ENCODE measurements at places on chromosomes 6 and 20.

DNA sequence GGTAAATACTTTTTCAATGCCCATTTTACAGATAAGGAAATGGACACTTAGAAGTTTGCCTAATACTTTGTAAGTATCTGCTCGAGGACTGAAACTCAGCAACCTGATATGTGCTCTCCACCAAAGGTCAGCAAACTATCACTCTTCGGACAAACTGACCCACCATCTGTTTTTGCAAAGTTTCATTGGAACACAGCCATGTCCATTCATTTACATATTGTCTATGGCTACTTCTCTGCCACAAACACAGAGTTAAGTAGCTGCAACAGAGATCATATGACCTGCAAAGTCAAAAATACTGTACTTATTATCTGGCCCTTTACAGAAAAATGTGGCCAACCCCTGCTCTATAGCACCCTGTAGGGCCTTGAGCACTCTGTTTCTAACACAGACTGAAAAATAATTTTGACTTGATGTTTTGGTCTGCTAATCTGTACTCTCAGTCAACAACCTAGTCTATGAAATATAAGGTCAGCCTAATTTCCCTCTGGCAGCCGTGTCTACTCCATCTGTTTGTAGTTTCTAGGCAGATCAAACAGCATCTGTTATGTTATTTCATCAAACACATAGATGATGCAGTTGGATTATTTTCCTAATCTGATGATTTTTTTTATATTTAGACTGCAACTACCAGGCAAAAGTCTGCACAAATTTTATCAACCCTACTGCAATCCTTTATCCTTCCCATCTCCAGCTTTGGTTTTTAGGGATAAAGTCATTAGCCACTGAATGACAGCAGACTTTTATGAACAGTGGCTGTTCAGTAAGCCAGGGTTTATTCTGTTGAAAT, 41.4 kb upstream of the BEND6 start:
- no peak for DNase-seq

GRCh38 chr20:24598996-24599395, 129.6 kb downstream of the SYNDIG1 start:
- DNase-seq = no peak

DNA sequence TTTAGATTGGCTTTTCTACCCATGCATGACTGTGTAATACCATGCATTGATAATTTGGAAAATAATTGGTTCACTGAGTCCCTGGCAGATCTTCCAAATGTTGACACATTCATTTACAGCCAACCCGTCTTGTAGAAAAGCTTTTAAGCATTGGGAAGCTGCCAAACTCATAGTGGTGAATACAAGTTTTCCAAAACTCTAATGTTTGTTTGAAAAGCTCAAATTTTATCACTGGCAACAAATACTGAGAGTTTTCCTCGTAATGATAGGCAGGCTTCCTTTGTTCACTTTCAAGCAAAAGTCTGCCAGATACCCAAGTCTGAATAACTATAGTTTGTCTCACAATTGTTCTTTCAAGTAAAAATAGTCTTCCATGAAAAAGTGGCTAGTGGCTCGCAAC, 143.0 kb downstream of the FIG4 start:
- no peak for DNase-seq

DNA sequence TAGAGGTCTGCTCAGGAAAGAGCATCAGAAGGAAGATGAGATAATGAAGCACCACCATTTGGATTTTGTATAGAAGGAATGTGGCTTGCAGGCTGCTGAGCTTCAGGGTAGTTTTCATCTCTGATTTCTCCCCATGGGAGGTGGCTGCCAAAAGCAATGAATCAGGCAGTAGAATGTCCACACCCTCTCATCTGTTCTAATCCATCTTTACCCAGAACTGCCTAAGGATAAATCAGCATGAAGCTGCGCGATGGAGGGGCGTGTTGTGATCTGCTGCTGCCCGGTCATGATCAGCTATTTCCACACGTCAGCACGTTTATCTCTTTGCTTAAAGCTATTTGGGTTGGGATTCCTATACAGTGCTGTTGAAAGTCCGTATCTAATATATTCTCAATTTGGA, 295.4 kb downstream of the FOXA2 start:
- no peak for DNase-seq

DNA sequence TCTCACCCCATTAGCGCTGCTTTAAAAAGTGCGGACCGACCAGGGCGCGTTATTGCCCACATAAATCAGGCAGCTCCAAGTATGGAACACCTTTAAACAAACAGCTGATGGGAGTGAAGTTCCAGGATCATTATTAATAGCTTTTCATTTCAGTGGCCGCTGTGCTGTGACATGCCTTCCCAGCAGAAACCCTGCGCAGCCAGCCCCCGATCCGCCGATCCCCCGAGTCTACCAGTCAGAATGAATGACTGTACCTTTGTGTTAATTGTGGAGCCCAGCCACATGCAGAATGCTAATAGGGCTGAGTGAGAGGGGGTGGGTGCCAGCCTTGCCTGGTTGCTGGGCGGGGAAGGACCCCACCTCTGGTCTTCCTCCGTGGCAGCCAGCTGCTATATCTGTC, 21.9 kb downstream of the CDH22 start:
- DNase-seq = no peak
